ENCODE measurements at places on chromosomes 12 and 14. TPM values are rescaled to one million over a fixed set of nuclear protein-coding genes. Genes with fewer than 3 reads are reported as not detected.

Gene TTC7B
- total RNA-seq, result 12.4 TPM

DNA sequence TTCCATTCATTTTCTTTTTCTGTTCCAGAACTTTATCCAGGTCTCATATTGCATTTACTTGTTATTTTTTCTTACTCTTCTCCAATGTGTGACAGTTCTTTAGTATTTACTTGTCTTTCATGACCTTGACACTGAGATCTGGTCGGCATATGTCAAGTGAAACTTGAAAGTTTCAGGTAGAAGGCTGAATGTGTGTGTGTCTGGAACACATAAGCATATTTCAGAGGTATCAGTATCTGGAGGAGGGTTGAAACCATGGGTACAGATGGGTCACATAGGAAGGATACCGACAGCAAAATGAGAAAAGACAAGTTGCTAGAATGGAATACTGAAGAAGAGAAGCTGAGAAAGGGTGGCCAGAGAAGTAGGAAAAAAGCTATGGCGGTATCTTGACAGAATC, 22.5 kb upstream of the PTGDR start:
- no peak for DNase-seq

- peak; percentile 16 for DNase-seq
Measured at GRCh38 chr14:104724981-104725771, 1.1 kb downstream of the ADSS1 start.

Gene SRSF5
- total RNA-seq, result 289 TPM

Gene SPTLC2
- 23.9 TPM for total RNA-seq

- DNase-seq, result no peak
Measured at GRCh38 chr12:42904683-42905418, 315.3 kb upstream of the PRICKLE1 start.

DNA sequence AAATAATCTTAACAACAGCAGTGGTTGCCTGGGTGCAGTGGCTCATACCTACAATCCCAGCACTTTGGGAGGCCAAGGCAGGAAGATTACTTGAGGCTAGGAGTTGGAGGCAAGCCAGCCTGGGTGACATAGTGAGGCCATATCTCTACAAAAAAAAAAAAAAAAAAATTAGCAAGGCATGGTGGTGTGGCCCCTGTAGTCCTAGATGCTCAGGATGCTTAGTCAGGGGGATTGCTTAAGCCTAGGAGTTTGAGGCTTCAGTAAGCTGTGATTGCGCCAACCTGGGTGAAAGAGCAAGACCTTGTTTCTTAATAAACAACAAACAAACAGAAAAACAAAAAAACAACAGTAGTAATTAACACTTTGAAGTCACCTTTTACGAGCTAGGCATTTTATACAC, 642 bp upstream of the ACSM4 start:
- DNase-seq, result no peak

DNA sequence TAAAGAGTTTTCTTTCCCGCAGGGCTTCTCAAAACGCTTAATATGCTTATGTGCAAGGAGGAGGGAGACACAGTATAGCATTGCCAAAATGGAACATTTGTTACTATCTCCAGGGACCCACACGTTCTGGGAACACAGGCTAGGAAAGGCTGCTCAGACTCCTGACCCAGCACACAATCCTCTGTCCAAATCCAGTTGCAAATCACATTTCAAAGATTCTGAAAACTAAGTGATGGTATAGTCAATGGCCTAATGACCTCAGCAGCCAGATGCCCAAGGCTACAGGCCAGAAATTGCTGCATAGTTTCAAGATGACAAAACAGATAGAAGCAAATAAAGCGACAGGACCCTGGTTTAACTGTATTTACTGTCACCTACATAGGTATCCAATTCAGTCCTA, 97.0 kb upstream of the GRIP1 start:
- DNase-seq, result no peak

DNA sequence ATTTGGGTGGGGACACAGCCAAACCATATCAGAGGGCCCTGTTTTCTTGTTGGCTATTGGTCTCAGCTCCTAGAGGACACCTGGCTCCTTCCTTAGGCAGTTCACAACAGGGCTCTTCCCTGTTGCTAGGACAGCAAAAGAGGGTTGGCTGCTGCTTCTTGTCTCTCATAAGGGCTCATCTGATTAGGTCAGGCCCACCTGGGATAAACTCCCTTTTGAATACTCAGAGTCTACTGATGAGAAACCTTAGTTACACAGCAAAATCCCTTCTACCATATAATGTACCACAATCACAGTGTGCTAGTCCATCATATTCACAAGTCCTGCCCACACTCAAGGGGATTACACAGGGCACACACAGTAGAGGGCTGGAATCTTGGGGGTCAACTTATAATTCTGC, 49.7 kb downstream of the PPM1H start:
- no peak for DNase-seq

All from activated CD4-positive, alpha-beta memory T cell treated with anti-CD3 and anti-CD28 coated beads for 36 hours (primary cell).